ENCODE measurements at places on chromosomes 12 and 14. TPM values are rescaled to one million over a fixed set of nuclear protein-coding genes. Genes with fewer than 3 reads are reported as not detected.

- no peaks in the 10 kb centered on the region for H3K36me3 ChIP-seq
- no peaks in the 10 kb centered on the region for H3K27me3 ChIP-seq
- peaks cover 10% of the 10 kb centered on the region for H3K4me1 ChIP-seq
- H3K27ac ChIP-seq, result no peak overlapping the region
- no peak overlapping the region for H3K4me3 ChIP-seq
Measured at GRCh38 chr12:65450625-65451024, 172.1 kb downstream of the MSRB3 start.

DNA sequence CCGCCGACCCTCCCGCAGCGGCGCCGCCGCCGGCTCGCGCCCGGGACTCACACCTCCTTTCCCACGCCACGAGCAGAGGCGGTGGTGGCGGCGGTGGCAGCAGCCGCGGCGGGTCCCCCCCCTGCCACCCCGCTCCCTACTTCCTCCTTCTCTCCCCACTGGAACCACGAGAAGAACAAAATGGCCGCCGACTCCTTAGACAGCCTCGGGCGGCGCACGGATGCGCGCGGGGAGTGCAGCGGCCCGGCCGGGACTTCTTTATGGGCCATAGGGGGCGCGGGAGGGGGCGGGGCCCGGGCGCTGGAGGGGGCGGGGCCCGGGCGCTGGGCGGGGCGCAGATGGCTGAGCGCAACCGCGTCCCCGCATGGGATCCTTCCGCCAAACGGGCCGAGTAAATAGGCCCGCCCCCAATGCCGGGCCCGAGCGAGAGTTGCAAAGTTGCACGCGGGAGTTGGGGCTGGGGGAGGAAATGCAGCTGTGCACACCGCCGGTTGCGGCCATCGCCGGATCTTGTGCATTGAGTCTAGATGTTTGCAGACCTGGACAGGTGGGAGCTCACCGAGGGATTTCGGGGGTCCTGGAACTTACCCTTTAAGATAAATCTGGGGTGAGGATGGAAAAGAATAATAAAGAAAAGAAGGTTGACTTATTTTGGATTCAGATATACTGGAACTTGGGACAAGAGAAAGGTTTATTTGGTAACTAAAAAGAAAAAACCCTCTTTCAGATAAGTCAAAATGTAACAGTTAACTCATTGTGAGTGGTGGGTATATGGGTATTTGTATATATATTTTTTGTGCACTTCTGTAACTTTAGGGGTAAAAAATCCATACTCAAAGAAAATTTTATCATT lies at the start of gene PPP1CC:
PPP1CC (minus strand) TSS at position 174 of the 853 bp plus-strand sequence. CDS start 184 bp downstream, outside the sequence.
- peak within 1 kb of the TSS; percentile 98 for H3K27ac ChIP-seq
- H3K27me3 ChIP-seq, result no peaks in the 10 kb centered on the region
- peaks cover 50% of the 10 kb centered on the region for H3K4me1 ChIP-seq
- DNase-seq, result peak; percentile 90

- no peak within 1 kb of the TSS for H3K27ac ChIP-seq
- H3K4me1 ChIP-seq, result peaks cover 14% of the 10 kb centered on the region
- peaks cover 42% of the 10 kb centered on the region for H3K27me3 ChIP-seq
- H3K4me3 ChIP-seq, result peak within 1 kb of the TSS; percentile 91
Measured at GRCh38 chr12:51270067-51270950, at the start of gene SMAGP. Gene SMAGP (minus strand): TSS chr12:51270415. CDS start chr12:51269278, 1,137 bp downstream.

GRCh38 chr14:104732931-104733681 lies 9.1 kb downstream of the ADSS1 start:
- H3K27me3 ChIP-seq, result no peaks in the 10 kb centered on the region
- DNase-seq, result no peak
- no peak overlapping the region for H3K4me3 ChIP-seq
- H3K27ac ChIP-seq, result no peak overlapping the region
- peaks cover 6% of the 10 kb centered on the region for H3K4me1 ChIP-seq
- H3K36me3 ChIP-seq, result no peaks in the 10 kb centered on the region

DNA sequence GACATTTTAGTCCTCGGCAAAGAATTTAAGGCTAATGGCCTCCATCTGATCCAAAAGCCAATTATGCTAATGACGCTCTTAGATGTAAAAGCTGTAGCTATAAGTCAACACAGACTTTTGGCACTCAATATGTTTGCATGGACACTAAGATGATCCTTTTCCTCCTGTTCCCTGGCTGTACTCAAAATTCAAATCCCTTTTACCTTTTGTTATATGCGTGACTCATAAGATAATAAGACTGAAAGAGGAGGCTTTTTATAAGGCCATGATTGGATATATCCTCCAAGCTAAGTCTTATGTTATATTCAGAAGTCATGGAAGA lies 89.8 kb downstream of the PDZRN4 start:
- peaks cover 23% of the 10 kb centered on the region for H3K4me1 ChIP-seq
- no peaks in the 10 kb centered on the region for H3K27me3 ChIP-seq
- no peak for DNase-seq
- H3K27ac ChIP-seq, result no peak overlapping the region
- H3K36me3 ChIP-seq, result no peaks in the 10 kb centered on the region

GRCh38 chr12:58914457-58914856 lies 5.8 kb downstream of the LRIG3 start:
- DNase-seq, result no peak
- H3K4me1 ChIP-seq, result peaks cover 64% of the 10 kb centered on the region
- no peak overlapping the region for H3K4me3 ChIP-seq
- no peak overlapping the region for H3K27ac ChIP-seq
- H3K36me3 ChIP-seq, result peaks cover 18% of the 10 kb centered on the region

DNA sequence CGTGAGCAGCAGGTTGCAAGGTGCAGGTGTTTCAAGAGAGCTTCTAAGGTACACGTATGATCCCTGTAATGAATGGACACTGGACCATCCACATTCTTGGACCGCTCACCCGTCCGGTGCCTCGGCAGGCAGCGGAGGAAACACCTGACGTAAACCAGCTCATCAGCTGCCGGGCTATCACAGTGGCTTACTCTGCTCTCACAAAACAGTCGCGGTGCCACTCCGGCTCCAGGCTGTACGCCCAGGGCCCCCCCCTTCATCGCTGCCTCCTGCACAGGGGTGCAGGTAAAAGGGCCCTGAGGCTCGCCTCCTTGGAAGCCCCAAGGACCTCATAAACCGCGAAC lies 436 bp downstream of the VPS33A start:
- H3K4me3 ChIP-seq, result peak overlapping the region; percentile 97
- no peak for DNase-seq
- H3K36me3 ChIP-seq, result peaks cover 4% of the 10 kb centered on the region
- peak overlapping the region; percentile 96 for H3K27ac ChIP-seq

E2F7 gene
- total RNA-seq, result 29.8 TPM

KRT86 gene
- total RNA-seq, result not detected

RGS6 gene
- total RNA-seq, result 2.8 TPM

TMEM121 gene
- total RNA-seq, result 12.3 TPM
